Left ventricle myocardium superior (tissue), 1 donor: ENCODE measurements at places on chromosomes 13 and 19. TPM values are rescaled to one million over a fixed set of nuclear protein-coding genes. Genes with fewer than 3 reads are reported as not detected.
A peak's percentile ranks its signal among the peaks of the same experiment; 100 is the strongest.

DNA sequence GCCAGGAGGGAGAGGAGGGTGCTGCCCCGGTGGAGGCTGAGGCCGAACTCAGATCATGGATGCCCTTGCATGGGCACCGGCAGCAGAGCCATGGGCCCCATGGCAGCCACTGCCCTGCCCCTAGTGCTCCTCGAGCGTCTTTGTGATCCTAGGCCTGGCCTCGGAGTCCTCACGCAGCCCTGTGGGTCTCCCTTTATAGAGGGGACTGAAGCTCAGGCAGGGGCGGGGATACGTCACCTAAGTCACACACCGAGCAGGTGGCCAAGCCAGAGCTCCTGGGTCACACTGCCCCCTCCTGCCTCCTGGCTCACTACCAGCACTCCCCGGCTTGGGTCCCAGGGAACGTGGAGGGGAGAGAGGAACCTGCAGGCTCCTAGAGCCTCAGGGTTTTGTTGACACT, 28.7 kb downstream of the DHX34 start:
- peak; percentile 46 for DNase-seq

DNA sequence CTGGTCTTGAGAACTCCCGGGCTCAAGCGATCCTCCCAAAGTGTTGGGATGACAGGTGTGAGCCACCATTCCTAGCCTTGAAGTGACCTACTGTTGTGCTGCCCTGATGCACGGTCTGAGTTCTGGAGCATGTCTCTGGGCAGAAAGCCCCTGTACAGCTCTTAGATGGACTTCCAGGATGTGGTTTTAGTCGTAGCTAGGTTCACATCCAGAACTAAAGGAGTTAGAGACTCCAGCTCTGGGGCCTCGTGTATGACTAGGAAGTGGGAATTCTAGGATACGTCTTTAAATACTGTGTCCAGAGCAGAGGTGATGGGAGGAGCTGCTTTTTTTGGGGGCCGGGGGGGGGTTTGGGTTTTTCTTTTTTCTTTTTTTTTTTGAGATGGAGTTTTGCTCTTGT, 12.2 kb downstream of the UPF1 start:
- peak; percentile 2 for DNase-seq

Gene NAPSA
- total RNA-seq, result 0.32 TPM

Gene GJB2
- 0.42 TPM for total RNA-seq

GRCh38 chr13:100022798-100023197, 41.2 kb downstream of the ZIC2 start:
- no peak for DNase-seq

DNA sequence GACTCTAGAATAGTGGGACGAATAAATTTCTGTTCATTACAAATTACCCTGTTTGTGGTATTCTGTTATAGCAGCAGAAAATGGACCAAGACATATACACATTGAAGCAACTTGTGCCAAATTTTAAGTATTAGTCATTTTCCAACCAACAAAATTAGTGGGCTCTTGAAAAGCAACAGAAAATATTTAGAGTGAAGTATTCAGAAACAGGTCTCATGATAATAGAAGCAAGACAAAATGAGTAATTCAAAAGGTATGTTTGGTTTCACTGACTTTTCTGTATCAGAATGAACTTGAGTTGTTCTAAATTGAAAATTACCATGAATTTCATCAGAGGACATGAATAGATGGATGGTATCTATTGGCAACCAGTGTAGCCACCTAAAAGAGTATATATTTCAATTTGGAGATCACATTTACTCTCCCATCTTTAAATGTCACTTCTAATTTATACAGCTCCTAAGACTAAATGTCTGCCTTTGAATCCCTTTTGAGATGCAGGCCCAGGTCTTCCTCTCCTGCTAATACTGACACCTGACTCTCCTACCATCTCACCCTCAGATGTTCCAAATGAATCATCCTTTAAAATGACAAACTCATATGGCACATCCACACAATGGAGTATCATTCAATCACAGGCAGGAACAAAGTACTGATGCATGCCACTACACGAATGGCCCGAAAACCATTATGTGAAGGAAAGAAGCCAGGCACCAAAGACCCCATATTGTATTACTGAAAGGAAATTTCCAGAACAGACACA, 40.7 kb upstream of the DOCK9 start:
- DNase-seq, result no peak

DNA sequence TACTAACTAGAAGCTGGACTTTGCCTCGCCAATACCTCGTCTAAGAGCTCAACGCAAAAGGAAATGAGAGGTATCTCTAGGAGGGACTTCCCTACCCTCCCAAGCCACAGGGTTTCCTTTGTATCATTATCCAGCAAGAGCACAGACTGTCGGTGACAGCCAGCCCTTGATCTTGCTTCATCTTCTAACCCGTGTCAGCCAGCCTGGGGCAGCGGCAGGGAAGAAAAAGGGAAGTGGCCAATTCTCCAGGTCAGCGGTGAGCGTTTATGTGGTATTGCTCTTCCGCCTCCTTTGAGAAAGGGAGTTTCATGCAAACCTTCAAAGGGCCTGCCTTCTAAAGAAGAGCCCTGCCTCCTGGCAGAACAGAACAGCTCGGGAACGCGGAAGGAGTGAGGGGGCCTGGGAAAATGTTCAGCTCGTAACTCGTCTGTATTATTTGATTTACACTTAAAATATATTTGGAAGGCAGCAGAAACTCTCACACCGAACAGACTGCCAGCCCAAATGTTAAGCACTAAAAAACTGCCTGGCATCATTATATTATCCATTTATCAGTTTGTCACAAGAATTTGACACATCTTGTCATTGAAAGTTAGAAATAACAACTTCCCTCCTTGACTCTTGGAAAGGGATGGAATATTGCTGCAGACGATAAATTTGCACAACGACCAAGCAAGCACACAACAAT, 41.8 kb downstream of the EFNB2 start:
- DNase-seq, result no peak

- no peak for DNase-seq
Measured at GRCh38 chr13:58865286-58865685, 1233.7 kb downstream of the PCDH17 start.
